Glomerular endothelial cell (primary cell): ENCODE measurements at places on chromosomes 4 and X. TPM values are rescaled to one million over a fixed set of nuclear protein-coding genes. Genes with fewer than 3 reads are reported as not detected.

The ZNF630 gene
- total RNA-seq, result 2.0 TPM in 2 replicates

The NDST4 gene
- total RNA-seq, result not detected in 2 replicates

The SPANXN3 gene
- not detected in 2 replicates for total RNA-seq

The TREX2 gene
- 1.4 and 3.2 TPM in 2 replicates for total RNA-seq

The AMER1 gene
- 1.1 and 2.2 TPM in 2 replicates for total RNA-seq
